LoVo (cell line): ENCODE measurements at places on chromosomes 6 and 20.
A peak's percentile ranks its signal among the peaks of the same experiment; 100 is the strongest.

DNA sequence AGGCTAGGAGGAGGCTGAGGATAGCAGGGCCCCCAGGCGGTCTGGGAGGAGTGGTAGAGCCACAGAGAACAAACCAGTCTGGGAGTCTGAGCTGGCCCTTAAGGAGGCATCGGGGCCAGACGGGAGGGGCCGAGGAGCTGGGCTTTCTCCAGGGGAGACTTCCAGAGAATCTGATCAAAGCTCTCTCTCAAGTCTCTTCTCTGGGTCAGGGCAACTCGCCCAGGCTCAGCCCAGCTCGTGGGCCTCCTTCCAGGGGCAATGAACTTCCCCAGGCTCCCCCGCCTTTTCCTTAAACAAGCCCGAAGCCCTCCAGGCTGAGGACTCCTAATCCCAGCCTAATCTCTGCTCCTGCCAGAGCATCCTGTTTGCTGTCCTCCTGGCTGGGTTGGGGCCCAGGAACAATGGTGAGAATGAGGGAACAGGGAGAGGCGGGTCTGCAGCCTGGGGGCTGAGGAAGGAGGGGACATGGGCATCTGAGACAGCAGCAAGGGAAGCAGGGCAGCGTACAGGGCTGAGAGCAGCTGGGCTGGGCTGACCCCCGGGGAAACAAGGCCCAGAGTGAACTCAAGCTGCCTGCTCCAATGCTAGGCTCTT is 173.6 kb downstream of the ANKRD60 start:
- no peak for DNase-seq

- DNase-seq = no peak
Observed at GRCh38 chr20:19415786-19416185, 203.3 kb downstream of the SLC24A3 start.

- peak; percentile 62 for DNase-seq
Observed at GRCh38 chr20:48298851-48299484, 513.7 kb upstream of the SULF2 start.

DNA sequence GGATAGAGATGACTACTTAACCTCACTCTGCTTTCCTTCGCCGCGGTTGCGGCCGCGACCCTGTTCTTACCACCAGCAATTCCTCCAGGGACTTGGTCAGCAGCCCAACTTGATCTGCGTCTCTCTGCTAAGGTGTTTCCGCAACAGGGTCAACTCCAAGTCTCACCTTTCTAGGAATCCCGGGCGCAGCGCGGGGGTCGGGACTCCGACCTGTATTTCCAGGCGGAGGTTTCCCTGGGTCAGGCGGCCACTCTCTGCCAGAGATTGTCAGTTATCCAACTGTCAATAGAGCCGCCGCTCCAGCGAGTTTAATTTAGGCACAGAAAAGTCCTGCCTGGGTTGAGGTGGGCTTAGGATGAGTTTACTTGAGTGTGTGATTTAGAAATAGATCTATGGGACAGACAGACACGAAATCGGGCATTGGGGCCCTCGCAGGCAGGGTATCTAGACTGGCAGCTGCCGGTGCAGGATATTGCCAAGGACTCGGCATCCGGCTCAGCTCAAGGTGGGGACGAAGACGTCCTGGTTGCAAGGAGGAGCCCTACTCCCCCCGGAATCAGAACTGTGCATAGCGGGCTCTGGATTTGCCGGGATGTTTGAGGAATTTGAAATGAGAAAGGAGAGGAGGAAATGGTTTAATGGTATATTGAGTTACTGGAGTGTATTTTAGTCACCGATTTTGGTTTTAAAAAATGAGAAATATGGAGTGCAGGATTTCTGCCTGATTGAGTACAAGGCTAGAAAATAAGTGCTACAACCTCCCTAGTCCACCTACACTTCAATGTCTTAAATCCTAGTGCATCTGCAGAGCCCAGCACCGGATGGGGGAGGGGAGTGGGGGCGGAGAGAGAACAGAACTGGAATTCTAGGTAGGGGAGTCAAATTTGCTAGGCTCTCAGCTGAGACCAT is 23.7 kb downstream of the POM121L2 start:
- no peak for DNase-seq

- no peak for DNase-seq
Observed at GRCh38 chr6:106363401-106364138, 3.1 kb downstream of the CRYBG1 start.

DNA sequence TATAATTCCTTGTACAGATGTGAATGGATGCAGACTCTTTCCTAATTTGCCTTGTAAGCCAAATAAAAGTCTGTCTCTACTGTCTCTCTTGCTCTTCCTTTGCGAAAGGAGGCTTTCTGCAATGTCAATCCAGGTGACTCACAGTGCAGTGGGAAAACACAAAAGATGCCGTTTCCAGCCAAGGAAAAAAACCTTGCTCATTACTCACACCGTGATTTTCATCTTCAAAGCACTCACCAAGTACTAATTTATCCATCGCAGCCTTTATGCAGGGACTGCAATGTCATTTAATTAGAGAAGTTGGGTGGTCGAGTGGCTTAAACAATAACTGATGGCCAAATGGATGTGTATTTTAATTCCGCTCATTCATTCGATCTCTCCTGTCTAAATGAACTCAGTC is 23.8 kb downstream of the SAYSD1 start:
- DNase-seq = no peak

GRCh38 chr6:30828027-30828962 is 56.0 kb upstream of the DDR1 start:
- peak; percentile 72 for DNase-seq

DNA sequence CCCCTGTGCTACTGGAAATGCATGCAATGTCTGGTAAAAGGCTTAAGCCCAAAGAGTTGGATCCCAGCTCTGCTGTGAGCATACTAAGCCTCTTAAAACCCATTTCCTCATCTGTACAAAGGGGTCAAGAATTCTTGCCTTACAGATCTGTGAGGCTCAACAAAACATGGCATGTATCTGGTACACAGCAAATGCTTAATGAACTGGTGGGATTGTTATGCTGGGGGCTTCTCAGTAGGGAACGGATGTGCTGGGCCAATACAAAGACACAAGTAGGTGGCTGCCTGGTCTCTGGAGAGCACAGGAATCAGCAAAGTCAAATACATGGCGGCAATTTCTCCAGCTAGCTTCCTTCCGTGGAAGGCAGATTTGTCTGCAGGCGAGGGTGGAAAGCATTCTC is 62.3 kb downstream of the LAMP5 start:
- no peak for DNase-seq

GRCh38 chr20:50957798-50958614 is at the start of gene DPM1:
Gene DPM1 (minus strand): TSS chr20:50958532. CDS start chr20:50958523, 9 bp downstream.
- peak; percentile 91 for DNase-seq

DNA sequence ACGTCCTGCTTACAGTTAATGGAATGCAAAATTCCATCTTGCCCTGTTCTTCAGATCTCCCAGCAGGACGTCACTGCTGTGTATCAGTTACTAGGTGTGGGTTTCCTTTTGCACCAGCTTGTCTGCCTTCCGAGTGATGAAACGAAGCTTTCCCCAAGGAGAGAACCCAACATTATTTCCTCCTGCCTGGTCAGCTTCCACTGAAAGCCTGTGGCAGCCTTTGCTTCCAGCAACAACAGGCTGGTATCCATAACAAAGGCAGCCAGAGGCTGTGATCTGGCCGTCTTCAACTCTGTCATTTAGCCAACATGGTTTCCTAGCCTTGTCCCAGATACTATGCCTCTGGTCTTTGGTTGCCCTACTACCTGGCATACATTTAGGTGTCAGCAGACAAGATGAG is 78.9 kb upstream of the HEY2 start:
- DNase-seq = no peak

GRCh38 chr6:33451606-33452005 is 2.8 kb upstream of the ZBTB9 start:
- DNase-seq = no peak

GRCh38 chr20:16222859-16223411 is 350.3 kb downstream of the KIF16B start:
- DNase-seq = no peak

DNA sequence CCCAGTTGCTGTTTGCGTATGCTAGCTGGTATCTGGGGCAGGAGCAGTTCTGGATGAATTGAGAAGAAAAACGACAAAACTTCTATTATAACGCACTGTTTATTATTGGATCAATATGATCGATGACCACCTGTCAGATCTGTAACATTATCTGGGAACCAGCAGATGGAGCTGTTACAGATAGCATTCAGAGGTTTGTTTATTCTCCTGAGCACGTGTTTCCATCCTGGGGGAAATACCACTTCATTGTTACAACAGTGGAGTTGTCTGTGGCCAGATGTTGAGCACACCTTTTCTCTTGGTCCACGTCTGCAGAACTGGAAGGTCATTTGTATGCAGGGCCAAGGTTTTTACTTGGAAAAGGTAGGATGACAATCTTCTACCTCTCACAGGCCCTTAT is 16.0 kb upstream of the NKX2-2 start:
- DNase-seq = no peak

GRCh38 chr6:127178746-127179145 is 60.3 kb downstream of the RSPO3 start:
- no peak for DNase-seq

DNA sequence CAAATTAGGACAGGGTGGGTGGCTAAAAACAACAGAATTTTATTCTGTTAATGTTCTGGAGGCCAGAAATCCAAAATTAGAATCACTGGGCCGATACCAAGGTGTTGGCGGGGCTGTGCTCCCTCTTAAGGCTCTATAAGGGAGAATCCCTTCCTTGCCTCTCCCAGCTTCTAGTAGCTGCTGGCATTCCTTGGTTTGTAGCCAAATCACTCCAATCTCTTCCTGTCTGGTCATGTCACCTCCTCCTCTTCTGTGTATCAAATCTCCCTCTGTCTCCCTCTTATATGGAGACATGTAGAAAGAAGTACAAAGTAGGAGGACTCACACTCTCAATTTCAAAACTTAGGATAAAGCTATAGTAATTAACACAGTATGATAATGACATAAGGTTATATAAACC is 102.9 kb upstream of the SIRPA start:
- no peak for DNase-seq

DNA sequence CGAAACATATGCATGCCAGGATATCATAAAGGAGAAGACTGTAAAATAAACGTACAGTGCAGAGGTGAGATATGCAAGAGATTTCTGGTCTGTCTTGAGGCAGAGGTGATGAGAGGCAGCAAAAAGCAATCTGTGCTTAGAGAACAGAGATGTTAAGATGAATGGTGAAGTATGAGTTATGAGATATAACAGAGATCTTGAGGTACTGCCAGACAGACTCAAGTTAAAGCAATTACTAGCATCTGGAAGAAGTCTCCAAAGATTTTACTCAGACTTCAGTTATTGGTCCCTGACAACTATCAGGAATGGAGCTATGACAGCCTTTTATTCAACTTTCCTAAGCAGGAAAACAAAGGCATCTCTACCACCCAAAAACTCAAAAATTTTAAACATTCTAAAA is 122.8 kb upstream of the DST start:
- no peak for DNase-seq

DNA sequence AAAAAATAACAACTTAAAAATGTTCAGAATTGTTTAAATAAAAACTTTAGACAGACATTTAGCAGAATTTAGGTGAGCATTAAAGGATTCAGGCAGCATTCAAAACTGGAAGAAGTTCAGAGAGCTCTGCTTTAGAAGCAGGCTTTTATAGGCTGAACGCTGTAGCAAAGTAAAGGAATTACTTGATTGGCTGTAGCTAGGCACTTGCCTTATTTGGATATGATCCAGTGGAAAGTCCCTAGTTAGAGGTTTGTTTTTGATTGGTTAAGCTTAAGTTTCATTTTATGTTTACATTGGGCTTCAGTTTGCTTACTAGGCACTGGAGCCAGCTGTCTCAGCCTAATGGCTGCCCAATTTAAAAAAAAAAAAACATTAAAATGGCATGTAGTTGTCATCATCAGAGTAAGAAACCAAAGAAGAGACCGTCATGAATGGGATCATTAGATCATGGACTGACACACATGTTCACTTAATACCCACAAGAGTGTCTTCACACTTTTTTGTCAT is 65.1 kb downstream of the CBFA2T2 start:
- DNase-seq = peak; percentile 50

GRCh38 chr6:37283671-37284151 is 25.8 kb upstream of the TMEM217 start:
- DNase-seq = no peak

DNA sequence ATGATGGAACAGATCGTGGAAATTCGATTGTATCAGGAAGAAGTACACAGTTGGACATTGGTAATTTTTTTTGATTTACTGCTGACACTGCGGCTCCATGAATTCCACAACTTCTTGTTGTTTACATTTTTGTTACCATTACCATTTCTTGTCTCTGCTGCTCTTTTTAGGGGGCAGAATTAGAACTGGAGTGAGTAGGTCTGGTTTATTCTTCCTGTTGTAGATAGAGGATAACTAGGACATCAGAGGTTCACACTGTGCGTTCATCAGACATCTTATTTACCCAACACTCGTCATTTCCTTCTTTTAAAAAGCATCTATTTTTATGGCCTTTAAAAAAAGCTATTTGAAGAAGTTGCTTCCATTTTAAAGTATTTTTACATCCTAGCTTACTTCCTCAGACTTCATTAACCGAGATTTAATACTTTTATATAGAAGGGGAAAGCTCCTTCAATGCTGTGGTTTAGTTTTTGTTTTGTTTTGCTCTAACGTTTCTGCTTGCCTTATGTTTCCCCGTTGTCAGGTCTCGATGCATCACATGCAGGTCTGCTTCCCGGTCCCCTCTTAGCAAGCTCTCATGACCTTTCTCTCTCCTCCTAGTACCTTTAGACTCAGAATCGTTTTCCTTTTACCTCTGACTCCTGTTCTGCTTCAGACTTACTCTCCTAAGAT is 139.1 kb downstream of the ARID1B start:
- DNase-seq = no peak

GRCh38 chr6:28960846-28961500 is 37.2 kb upstream of the TRIM27 start:
- no peak for DNase-seq

DNA sequence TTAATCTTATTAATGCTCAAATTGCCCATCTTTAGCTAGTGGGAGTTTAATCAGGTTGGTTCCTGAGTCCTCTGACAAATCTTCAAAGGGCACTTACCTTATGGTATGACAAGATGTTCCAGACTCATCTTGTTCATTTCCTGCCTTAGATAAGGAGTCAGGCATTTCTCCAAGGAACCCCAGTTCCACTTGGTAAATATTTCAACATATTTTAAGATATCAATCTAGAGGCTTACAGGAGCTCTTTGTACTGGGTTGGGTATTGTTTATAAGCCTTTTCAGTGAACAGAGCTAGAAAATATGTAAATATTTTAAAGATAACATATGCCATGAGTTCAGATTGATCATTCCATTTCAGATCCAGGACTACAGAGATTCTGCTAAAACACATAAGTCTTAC is 159.8 kb downstream of the RCAN2 start:
- no peak for DNase-seq

DNA sequence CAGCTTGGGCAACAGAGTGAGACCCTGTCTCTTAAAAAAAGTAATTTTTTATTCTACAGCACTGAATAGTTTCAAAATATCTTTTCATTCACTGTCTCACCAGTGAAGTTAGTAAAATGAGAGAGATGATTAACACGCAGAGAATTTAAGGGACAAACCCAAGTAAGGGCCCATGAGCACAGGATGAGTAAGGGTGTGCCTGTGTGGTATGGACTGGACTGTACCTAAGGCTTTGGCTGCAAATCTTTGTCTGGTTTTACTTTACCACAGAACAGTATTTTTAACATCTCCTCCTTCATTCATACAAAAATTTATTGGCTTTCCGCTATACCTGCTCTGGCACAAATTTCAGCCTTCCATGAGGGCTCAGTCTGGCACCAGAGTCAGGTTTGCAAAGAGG is 433.3 kb downstream of the UTRN start:
- DNase-seq = no peak
